ENCODE measurements at places on chromosomes 7 and 10.

DNA sequence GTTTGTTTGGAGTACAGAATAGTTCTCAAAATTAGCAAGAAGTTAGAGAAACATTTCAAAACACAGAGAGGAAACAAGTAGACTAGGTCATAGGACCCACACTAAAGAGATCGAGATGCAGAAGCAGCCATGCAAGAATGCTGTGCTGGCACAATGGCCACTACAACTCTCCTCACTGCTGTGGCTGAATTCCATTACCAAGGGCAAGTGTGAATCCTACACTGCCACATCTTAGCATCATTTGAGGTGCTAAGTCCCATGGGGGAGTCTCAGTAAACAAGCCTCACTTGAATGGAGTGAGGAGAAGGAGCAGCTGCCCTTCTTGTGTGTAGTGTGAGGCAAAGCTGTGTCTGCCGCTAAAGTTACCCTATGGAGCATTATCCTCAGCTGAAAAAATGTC, 56.7 kb downstream of the PCLO start:
- DNase-seq = no peak

DNA sequence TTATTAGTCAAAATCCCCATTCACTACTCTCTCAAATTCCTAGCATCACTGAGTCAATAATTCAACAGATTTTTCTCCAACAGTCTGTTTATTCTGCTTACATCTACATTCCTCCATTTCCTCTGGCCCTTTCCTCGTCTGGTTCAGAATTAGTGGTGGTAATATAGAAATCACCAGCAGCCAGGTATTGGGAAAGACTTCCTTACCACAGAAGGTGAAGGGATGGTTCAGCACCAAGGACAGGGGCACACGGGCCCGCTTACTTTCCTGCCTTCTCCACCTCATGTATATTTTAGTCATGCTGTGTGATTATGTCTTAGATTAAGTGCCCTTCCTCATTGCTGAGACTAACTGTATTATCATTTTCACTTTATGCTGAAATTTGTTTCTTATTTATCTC, 70.4 kb upstream of the APBB1IP start:
- peak; percentile 36 for DNase-seq

DNA sequence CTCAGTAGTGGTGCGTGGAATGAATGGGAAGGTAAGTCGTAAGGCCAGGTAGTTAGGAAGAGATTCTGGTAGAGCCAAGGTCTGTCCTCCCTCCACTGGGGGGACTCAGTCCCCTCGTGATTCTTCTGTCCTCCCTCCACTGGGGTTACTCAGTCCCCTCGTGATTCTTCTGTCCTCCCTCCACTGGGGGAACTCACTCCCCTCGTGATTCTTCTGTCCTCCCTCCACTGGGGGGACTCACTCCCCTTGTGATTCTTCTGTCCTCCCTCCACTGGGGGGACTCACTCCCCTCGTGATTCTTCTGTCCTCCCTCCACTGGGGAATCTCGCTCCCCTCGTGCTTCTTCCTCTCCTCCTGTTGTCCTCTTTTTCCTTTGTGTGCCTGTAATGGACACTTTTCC, 125.1 kb downstream of the CELF2 start:
- DNase-seq = no peak

DNA sequence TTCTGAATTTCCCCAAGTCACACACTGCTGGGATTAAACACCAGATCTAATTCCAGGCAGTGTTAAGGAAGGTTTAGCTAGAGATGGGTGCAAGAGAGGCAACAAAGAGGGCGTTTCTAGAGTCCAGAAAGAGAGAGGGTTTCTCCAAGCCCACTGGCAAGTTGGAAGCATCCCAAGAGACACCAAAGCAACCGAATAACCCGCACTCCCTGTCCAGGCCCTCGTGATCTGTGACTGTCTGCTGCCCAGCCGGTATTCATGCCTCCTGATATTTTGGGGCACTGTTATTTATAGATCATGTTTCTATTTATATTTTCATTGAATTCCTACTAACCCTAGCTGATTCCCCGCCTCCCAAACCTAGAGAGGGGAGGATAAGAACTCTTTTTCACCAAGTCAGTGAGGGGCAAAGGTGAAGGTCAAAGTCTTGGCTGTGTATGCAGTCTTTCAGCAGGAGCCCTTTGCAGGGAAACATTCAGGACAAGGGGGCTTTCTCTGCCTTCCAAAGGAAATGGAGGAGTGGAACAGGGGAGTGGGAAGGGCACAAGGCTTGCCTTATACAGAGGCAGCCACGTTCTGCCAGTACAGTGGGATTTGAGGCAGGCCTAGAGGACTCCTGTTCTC, 103.6 kb downstream of the SH3PXD2A start:
- no peak for DNase-seq

DNA sequence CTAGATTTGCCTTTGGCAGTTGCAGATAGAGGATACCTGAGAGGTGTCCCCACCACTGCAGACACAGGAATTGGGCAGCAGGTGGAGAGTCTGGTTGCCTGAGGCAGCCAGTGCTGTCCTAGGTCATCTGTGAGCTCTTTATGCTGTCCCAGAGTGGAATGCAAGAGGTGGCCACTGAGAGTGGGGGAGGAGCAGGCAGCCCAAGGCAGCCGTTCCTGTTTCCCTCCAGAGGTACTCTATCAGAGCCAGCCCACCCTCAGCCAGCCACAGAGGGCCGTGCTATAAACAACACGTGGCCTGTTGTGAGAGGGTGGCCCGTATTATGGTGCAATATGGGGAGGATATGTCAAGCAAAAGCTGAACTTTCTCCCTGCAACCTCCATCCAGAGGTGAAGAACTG, 8.5 kb downstream of the LRRC18 start:
- DNase-seq = no peak

DNA sequence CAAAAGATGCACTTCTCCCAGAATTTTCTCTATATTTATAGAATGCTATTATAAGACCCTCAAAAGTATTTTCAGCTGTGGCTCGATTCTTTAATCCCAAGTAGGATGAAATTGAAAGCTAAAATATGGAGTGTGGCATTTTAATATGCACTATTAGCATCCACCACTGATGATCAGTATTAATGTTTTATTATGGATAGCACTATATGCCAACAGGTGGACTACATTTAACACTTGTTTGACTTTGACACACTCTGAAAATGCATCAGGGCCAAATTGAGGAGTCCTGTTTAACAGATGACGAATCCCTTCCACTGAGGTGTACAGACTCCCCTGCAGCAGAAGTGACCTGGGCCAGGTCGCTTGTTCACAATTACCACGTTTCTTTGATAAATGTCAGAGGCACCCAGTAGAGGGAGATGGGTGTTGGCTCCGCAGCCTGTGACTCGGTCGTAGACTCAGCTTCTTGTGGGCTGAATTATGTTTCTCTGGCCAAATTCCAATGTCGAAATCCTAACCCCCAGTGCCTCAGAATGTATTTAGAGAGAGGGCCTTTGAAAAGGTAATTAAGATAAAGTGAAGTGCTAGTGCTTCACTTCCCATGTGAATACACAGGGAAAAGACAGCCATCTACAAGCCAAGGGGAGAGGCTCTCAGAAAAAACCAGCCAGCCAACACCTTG, 48.1 kb downstream of the WIPF3 start:
- peak; percentile 15 for DNase-seq

DNA sequence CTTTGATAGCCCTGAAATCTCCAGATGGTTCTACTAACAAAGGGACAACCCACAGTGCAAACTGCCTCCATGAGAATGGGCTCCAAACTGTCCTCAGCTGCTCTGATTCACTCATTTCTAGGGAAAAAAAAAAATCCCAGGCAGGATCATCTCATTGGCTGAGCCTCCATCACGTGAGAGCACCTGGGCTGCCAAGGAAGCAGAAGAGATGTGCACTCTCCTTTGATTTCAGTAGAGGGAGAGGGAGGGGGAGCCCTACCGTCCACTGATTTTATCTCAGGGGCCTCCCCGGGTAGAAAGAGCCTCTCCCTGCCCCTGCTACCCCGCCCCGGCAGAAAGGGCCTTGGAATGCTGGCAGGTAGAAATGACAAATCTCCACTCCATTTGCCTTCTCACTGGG, 725.4 kb downstream of the PHTF2 start:
- DNase-seq = no peak

DNA sequence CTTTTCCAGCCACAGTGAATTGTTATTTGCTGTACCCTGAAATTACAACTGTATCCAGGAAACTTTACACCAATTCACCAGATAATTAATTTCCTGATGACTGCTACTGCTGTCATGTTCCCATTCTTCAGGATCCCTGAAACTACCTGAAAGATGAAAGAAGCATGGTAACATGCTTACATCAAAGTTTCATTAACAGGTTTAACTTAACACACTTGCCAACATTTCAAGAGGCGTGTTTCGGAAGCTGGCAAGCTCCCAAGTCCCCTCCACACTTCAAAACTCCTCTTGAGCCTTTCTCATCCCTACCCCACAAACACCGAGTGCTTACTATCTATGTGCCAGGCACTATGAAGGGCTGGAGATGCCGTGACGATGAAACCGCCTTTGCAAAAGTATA, 88.6 kb downstream of the MPP7 start:
- DNase-seq = no peak

- no peak for DNase-seq
These were observed 5.6 kb downstream of the POR start for GRCh38 chr7:75920431-75921161.

- DNase-seq = peak; percentile 17
These were observed 264.9 kb upstream of the FERD3L start for GRCh38 chr7:19410106-19410505.
